ENCODE measurements at places on chromosomes 11 and 22. TPM values are rescaled to one million over a fixed set of nuclear protein-coding genes. Genes with fewer than 3 reads are reported as not detected.

Gene APOBEC3G
- 17.7 TPM for total RNA-seq

Gene AQP11
- 5.6 TPM for total RNA-seq

Gene FAM181B
- 1.3 TPM for total RNA-seq

Gene BEST1
- 3.3 TPM for total RNA-seq

Gene LRRC74B
- total RNA-seq = not detected

Gene HPS4
- total RNA-seq = 34.1 TPM

Gene MRGPRX4
- total RNA-seq = not detected

Gene DTX4
- 20.2 TPM for total RNA-seq

Gene ZFP91
- 63.7 TPM for total RNA-seq

Gene EMSY
- total RNA-seq = 51.7 TPM

Gene OR10V1
- not detected for total RNA-seq

Gene LMO2
- 50.0 TPM for total RNA-seq

DNA sequence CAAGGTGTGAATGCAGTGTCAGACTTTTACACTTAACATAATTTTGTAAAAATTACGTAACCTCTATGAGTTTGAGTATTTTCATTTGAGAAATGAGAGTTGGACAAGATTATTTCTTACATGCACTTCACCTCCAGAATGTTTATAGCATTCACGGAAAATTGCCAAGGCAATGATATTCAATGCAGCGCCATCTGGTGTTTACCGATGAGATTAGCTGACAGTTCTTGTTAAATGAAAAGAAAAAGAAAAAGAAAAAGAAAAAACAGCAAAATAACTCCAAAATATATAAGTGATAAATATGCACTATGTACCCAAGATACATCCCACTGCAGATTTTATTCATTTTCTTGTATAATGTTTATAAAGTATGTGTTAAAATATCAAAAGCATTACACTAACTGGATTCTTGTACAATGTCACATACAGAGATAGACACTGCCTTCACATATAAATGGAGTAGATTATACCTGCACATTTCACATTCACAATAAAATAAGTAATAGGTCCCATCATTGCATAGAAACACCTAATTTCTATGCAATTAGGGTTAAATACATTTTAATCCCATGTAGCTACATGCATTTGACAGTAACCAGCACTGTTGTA lies 976.3 kb upstream of the FAT3 start:
- DNase-seq = peak; percentile 2

DNA sequence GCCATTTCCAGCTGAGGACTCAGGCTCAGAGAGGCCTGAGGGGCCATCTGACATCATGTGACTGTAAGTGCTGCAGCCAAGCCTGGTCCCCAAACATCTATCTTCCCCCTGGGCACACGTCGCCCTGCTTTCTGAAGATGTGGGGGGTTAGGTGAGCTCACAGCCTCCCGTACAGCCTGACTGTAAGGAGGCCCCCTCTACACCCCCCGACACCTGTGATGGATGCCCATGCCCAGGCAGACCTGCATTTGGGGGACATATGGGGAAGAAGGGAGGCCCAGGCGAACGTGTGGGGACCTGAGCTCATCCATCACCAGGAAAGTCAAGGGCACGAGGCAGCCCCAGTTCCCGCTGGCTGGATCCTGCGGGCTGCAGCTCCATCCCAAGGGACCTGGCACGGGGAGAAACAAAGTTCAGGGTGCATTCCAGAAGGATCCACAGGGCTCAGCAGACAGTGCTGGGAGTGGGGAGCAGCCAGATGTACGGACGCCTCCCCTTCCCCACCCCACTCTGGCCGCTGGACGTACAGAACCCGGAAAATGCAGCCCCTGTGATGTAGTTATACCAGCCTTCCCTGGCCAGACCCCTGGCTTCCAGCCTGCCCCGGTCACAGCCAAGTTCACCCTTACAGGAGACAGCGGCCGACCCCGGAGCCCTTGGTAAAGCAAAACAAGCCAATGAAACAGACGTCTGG lies 1431.4 kb downstream of the BRD1 start:
- DNase-seq = no peak

- no peak for DNase-seq
These were observed 185.5 kb downstream of the TRIM29 start for GRCh38 chr11:119952441-119952840.

DNA sequence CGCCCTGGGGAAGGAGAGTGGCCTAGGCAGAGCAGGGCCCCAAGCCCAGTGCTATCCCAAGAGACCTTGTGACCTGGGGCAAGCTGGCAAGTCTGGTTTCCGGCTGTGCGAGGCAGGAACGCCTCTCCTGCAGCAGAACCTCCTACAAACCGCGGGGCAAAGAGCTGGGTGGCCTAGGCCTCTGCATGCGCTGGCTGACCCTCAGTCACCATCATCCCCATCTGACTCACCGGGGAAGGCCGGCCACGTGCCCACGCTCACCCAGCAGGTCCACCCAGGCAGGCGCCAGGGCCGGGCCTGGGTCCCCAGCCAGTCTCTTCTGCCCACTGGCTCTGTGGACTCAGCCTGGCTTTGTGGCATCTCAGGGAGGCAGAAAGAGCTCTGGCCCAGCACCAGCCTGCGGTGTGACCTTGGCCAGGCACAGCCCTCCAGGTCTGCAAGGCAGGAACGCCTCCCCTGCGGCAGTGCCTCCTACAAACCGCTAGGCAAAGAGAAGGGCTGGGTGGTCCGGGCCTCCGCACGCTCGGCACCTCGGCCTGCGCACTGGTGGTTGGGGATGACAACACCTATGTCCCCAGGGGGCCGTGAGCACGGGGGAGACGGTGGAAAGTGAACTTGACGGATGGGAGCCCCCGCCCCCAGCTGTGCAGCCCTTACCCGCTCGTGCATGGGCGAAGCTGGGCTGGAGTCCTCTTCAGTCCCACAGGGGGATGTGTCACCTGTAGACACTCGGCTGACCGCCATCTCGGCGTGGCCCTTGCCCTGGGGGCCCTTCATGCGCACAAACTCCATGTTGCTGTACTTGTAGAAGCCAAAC lies 38.2 kb downstream of the KIAA0930 start:
- DNase-seq = no peak

DNA sequence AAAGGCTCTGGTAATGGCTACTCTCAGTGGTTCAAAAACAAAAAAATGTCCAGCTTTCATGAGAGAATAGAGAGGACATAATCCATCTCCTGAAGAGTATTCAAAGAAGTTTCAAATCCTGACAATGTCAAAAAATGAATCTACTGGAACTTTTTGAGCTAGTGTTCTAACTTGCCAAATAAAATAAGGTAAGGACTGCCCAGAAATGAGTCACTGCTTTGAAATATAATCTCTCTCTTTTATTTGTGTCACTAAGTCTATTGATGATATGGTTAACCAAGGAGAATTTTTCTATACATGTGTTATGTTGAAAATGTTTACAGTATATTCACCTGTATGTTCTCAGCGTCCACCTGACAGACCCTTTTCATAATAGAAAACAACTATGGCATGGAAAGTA lies 3.4 kb downstream of the GUCY1A2 start:
- no peak for DNase-seq

- no peak for DNase-seq
These were observed 28.3 kb downstream of the SLC1A2 start for GRCh38 chr11:35390737-35391682.

DNA sequence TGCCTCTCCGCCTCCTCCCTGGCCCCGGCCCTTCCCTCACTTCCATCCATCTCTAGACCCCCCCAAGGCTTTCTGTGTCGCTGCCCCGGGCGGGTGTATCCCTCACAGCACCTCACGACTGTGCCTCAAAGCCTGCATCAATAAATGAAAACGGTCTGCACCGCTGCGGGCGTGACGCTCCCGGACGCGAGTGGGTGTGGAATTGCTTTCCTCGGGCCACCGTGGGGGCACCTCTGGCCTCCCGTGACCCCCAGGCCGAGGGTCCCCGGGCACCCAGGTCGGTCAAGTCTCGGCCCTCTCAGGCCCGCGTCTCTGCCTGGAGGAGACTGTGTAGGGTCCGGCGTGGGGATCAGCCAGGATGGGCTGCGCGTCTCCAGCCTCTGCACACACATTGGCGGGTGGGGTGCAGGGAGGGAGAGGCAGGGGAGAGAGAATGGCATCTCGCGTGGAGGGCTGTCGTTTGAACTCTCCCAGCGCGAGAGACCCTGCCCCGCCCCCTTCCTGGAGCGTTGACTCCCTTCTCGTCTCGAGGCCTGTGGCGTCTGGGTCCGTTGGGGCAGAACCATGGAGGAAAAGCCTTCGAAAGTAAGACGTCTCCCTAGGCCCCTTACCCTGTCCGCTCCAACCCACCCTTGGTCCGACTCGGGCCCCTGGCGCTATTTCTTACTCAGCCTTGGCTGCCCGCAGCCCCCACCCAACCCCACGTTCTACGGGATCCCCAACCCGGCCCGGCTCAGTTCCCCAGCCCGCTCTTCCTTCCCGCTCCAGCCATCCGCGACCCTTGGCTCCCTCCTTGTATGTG lies at the start of gene CATSPERZ:
Gene CATSPERZ, plus strand, starts transcription at position 512 of the 802 bp plus-strand sequence. Its CDS starts 53 bp downstream, at position 565.
- DNase-seq = peak; percentile 57

DNA sequence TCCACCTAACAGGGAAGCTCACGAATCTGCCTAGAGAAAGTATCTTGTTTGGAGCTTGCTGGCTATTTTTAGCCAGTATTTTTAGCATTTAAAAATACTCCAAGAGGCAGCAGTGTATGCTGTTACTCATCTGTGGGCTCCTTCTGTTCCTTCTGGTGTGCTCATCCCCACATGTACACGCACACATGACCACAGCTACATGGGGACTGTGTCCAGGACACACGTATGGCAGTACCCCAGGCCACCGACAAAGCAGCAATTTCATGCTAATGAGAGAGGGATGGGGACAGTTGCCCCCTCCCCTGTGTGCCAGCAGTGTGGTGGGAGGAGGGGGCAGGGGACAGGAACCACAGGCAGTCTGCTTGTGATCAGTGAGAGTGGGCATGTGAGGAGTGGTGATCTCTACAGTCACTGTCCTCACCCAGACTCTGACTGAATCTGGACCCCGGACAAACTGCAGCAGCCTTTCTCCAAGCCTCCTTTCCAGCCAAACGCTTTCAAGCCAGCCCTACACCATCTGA lies 16.4 kb downstream of the USP2 start:
- no peak for DNase-seq

GRCh38 chr11:4127357-4127756 lies 32.8 kb downstream of the RRM1 start:
- no peak for DNase-seq

DNA sequence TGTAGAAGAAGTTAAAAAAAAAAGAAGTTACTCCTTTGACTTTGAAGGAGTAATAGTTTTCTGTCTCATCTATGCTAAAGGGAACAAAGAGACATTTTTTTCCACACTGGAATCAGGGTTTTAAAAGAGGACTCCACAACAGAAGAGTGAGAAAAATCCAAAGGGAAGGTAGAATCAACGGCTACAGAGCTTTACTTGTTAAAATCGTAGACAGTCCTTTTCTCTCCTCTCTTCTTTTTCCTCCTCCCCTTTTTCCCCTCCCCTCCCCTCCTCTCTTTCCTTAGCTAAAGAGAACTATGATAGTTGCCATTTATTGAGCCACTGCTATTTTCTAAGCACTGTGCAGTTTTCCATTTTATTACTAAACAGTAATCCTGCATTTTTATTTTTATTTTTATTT lies 29.2 kb downstream of the DDIAS start:
- DNase-seq = no peak

GRCh38 chr11:14249121-14249963 lies 109.6 kb downstream of the RRAS2 start:
- peak; percentile 33 for DNase-seq

- DNase-seq = no peak
These were observed 46.7 kb downstream of the MED15 start for GRCh38 chr22:20553947-20554741.

DNA sequence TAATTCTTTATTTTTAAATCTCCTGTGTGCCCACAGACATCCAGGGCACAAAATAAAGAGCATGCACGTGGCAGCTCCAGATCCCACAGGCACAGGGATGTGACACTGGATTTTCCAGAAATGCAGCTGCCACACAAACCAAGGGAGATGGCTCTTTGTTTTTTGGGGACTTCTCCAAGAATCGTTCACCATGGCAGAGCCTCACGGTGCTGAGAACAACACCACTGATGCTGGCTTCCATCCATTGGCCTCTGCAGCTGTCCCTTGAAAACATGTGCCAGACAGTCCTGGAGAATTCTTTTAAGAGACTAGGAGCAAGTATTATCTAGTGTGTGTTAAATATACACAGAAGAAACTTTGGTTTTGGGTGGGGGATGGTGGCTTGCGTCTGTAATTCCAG lies 108.4 kb upstream of the SLC22A12 start:
- no peak for DNase-seq

DNA sequence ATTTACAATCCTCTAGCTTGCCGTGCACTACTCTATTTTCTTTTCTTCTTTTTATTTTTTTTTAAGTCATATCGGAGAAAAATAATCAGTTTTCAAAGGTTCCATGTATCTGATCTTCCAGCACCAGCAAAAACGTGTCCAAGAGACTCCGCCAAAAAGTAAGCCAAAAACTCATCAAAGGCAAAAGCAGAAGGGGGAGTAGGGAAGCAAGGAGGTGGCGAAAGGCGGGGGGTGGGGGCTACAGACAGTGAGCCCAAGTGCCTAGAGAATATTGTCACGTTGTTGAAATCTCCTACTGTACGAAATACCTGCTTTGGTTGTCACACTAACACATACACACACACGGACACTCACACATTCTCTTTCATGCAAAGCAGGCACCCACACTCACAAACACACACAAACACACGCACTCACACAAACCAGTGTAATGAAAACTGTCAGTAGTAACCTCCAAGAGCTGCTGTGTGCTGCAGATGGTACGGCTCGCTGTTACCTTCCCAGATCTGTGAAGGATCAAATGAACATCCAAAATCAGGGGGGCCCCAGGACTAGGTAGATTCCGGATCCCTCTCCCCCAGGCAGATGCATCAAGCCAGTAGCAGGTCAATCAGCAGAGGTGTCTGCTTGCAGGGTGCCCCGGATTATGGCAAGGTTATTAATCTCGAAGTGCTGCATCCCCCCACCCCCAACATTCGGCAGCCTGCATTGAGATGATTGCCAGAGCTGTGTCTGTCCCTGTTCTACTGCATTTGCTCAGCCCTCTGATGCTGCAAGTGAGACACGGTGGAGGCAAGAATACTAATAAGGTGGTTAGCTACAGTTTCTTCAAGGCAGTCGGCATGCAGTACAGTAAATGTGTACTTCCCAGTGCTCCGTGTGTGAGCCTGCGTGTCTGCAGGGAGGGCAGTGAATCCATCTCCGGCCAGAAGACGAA lies at the start of gene LRRC4C:
Gene LRRC4C, minus strand, starts transcription at position 188 of the 937 bp plus-strand sequence.
- DNase-seq = peak; percentile 3

DNA sequence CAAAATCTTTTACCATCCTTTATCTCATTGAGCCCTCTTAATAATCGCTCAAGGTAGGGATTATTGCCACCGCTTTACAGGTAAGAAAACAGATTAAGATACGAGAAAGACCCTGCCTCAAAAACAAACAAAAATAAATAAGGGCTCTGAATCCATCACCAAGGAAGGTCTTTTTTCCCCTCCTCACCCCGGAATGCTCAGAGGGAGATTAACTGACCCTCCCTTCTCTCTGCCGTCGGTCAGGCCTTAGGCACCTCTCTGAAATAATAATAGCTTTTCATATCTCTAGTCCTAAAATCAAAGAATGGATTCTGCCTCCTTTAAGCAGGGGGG lies 620 bp upstream of the ATG2A start:
- DNase-seq = no peak

Measured in thyroid gland (tissue), 4 donors.